GM12892 (cell line): ENCODE measurements at places on chromosomes 6 and 20.

- DNase-seq = no peak
These were observed 2.4 kb upstream of the IL22RA2 start for GRCh38 chr6:137175868-137176245.

GRCh38 chr6:15773806-15774410 is 111.1 kb upstream of the DTNBP1 start:
- DNase-seq = no peak

- DNase-seq = no peak
These were observed 351.6 kb upstream of the CNR1 start for GRCh38 chr6:88517737-88518136.

- DNase-seq = no peak
These were observed 190.6 kb upstream of the SASH1 start for GRCh38 chr6:148151896-148152643.

DNA sequence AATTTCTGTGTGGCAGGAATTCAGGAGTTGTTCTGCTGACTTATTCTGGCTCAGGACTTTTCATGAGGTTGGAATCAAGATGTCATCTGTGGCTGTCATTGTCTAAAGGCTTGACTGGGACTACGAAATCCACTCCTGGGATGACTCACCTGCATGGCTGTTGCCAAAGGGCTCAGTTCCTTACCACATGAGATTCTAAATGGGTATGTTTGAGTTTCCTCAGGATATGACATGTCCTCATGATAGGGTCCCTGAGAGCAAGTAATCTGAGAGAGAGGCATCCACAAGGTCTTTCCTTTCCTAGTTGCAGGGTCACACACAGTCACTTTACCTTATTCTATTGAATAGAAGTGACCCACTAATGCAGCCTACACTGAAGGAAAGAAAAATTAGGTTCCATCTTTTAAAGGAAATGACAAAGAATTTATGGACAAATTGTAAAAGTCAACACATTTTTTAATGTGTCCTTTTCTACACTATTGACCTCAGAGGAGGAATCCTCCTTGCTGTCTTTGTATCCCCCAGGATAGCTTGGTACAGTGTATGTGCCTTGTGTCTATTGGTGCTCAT is 1025.0 kb upstream of the GJE1 start:
- DNase-seq = no peak

DNA sequence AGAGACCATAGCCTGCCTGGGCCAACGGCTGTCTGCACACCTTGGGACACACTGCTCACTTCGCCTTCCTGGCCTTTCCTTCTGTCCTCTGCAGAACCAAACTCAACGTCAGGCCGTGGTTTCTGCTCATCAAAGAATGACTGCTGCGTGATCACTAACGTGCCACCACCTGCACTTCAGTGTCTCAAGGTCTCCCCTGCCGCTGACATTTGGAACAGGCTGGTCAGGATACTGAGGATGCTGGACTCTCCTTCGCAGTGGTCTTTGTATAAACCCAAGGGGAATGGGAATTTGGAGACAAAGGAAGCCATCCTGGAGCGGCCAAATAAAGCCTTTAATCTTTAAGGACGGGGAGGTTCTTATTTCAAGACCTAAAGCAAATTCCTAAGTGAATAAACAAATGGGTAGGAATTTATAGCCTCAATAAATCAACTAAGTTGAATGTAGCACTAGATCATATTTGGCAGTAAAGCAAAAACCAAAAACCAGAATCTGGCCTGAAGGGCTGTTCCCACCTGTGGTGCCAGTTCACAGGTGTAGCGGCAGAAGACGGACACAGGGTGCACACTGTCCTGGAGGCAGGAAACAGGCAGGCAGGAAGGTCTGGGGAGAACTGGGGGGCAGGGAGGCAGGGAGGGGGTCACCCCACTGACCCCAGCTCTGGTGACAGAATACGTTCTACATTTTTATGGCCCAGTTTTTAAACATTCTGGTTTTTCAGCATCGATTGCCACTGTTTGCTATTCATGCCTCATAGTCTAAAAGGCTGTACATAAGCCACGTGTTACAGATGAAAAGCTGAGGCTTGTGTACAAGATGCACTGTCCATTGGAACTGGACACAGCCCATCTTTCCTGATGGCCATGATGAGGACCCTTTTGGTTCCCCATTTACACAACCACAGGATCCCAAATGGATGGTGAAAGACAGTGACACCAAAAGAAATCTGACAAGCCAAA is 36.6 kb downstream of the ABHD12 start:
- DNase-seq = no peak

- DNase-seq = no peak
These were observed 132.0 kb upstream of the JAG1 start for GRCh38 chr20:10805764-10806163.

DNA sequence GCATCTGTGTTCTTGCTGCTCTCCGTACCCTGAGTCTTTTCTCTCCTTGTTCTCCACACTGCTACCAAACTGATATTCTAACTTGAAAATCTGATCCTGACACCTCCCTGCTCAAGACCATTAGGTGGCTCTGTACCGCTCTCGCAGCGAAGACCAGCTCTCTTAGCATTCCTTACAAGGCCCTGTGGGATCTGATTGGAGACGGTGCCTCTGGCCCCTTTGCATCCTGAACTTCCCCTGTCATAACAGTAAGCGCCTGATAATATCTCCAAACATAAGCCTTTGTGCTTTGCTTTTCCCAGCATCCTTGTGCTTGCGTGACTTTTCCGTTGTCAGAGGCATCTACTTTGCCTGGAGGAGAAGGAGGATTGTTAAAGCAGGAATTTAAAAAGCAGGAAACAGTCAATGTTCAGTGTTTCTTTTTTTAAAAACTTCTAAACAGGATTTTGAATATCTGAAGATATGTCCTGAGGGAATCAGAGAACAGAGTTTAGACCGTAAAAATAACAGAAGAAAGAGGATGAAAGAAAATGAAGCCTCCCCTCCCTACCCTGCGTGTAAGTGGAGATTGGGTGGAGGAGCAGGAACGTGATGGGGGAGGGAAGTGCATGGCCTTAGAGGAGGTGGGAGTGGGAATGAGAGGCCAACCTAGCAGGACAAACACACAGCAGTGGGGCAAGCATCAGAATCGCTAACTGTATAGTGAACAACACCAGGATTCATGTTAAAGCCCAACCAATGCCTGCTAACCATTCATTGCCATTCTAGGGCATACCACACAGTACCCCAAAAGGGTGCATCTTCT is 89.2 kb upstream of the STMND1 start:
- DNase-seq = no peak

DNA sequence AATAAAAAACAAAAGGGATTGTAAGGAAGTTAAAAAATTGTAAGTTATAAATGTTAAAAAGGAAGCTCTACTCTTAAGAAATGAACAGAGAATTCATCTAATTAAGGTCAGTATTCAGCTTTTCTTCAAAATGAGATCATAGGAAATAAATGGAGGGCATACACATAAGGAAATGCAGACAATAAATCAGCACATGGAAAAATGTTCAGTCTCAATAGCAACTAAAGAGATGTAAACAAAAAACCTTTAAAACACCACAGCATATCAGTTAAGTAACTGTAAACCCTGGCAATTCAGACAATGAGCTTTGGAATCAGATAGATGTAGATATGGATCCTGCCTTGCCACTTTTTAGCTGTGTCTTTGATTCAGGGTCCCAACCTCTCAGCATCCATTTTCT is 24.0 kb upstream of the CLIC5 start:
- DNase-seq = no peak

- no peak for DNase-seq
These were observed 305.7 kb downstream of the KIF16B start for GRCh38 chr20:16267526-16267925.

DNA sequence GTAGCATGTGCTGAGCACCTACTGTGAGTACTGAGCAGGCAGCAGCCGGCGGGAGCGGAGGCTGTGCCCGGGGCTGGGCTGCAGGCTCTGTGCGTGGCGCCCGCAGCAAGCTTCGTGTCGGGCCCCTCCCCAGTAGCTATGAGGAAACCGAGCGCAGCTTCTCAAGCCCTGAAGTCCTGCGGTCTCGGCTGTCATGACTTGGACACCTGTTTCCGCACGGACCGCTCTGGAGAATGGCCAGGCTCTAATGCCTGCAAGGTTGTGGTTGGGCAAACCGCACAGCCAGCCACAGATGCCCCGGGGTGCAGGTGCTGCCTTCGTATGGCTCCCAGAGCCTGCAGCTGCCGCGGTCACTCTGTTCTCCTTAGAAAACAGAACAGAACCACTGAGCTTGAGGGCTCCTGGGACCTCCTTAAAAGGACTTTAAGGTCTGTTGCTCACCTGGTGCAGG is 33.7 kb downstream of the PYGB start:
- peak; percentile 68 for DNase-seq

DNA sequence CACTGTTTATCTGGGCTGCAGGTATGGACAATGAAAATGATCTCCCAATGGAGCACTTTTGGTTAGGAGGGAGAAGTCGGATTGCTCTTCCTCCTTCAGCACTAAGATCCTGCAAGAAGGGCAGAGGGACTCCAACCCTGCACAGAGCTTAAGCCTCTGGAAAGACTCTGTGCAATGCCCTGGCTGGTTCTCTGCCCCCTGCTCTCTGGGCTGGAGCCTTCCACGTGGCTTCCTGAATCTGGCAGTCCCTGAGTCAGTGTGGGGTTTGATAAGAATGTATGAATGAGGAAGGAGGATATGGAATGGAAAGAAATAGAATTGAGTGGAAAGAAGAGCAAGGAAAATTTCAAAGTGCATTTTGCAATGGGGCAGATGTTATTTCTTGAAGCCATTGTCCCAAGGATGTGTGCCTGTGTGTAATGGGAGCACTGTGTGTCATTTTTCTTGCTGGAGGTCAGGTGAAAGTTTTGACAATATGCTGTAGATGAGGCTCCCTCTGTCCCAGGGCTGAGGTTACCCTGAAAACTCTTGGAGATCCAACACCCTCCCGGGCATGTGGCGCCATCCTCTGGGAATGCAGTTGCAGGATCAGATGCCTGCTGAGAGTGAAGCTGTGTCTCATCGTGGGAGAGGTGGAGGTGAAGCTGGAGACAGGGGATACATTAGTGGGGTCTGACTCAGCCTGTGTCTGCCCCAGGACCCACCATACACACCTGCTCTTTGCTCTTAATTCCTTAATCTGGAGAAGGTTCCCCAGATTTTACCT is 16.3 kb upstream of the CST9L start:
- no peak for DNase-seq

GRCh38 chr6:158033751-158034702 is 52.4 kb downstream of the SYNJ2 start:
- no peak for DNase-seq

DNA sequence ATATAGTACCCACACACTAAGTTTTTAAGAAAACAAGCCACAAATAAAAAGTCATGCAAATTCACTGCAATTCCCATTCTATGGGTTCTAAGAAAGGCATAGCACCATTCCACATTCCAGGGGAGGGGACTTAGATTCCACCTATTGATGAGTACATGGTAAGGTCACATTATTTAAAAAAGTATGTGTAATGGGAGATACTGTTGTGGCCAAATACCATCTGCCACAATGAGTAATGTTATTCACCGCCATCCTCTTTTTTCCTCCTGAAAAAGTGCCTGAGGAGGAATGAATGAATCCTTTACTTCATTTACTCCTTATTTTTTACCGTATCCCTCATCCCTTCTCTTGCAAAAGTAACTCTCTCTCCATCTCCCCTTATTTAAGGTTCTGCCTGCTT is 27.0 kb upstream of the ADGRF1 start:
- DNase-seq = no peak

GRCh38 chr6:2853769-2854395 is 12.2 kb upstream of the SERPINB1 start:
- DNase-seq = no peak

- DNase-seq = no peak
These were observed 2.3 kb upstream of the TXLNB start for GRCh38 chr6:139294090-139294489.

- no peak for DNase-seq
These were observed 17.3 kb downstream of the SLC22A1 start for GRCh38 chr6:160138839-160139419.

- no peak for DNase-seq
These were observed 89.8 kb upstream of the TENT5A start for GRCh38 chr6:81842254-81842653.

GRCh38 chr6:74971633-74972032 is 234.2 kb downstream of the COL12A1 start:
- DNase-seq = no peak

DNA sequence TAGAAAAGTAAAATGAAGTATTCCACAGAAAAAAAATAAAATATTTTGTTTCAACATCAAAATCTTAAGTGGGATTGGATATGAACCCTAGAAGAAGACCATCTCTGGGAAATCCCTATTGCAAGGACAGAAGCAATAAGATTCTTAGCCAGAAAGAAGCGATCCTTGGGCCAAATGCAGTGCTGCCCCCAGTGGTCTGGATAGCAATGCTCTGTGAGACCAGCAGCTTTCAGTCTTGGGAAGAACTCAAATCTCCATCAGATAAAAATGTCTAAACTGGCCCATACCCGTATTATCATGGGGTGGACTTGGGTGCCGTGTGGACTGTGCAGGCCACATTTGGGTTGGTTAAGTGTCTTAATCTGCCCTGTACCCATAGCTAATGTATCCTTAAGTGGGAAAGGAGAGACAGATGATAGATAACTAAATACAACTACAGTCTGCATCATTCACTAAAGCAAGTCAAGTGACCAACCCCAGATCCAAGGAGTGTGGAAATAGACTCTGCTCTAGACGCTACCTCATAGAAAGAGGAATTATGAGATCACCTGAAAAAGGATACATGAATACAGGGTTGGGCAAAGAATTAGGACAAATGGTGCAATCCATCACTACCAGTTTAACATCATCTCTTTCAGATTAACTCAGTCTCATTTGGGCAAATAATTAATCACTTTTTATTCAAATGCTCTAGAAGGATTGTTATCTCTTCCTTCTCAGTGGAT is 38.9 kb upstream of the SNAP25 start:
- DNase-seq = no peak

DNA sequence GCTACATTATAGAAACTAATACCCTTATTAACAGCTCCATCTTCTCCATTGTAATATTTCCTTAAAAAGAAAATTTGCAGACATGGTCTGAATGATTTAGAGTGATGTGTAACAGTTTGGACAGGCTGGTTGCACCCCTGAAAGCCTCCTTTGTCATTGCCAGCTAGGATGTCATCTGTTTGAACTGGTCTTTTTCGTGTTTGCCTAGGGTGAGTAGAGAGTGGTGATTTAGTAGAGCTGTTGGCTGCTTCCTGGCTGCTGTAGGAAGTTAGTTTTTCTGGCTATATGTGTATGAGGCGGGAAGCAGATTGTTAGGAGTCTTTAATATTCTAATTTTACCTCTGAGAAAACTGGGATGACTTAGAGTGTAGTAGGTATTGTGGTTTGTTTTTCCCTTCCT is 101.1 kb downstream of the ZFAND3 start:
- DNase-seq = no peak

GRCh38 chr6:154751011-154751800 is 18.0 kb downstream of the SCAF8 start:
- no peak for DNase-seq

GRCh38 chr6:422433-423054 is 31.0 kb downstream of the IRF4 start:
- peak; percentile 52 for DNase-seq

DNA sequence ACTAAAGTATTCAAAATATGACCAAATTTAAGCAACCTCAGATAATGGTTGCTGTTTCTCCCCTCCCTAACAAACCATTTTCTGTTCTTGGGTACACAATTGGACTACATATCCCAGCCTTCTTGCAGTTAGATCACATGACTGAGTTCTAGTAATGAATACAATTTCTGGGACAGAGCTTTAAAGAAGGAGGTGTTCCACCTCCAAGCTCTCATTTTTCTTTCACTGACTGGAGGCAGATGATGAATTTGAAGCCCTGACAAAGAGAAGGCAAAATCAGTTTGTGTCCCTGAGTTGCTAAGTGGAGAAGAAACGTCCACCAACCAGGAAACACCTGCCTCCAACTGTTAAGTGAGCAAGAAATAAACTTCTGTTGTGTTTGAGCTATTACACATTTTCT is 117.2 kb downstream of the LCA5 start:
- no peak for DNase-seq

- DNase-seq = no peak
These were observed 35.0 kb downstream of the RNF144B start for GRCh38 chr6:18422136-18422535.
